ENCODE measurements at places on chromosomes 2 and 18.

- no peak for DNase-seq
These were observed 48.5 kb upstream of the CCDC150 start for GRCh38 chr2:196591004-196591403.

GRCh38 chr2:226798422-226799210 is 1.0 kb downstream of the IRS1 start:
- DNase-seq: peak; percentile 40

DNA sequence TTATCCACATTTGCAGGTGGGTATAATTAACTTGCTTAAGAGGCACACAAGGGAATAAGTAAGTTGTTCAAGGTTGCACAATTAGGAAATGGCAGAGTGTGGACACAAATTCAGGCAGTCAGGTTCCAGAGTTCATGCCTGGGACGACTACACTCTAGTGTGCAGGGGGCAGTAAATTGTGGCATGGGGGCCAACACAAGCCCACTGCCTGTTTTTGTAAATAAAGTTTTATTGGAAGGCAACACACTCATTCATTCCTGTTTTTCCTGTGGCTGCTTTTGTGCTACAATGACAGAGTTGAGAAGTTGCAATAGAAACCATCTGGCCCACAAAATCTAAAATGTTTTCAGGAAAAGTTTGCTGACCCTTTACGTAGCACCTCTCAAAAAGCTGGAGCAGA is 41.4 kb downstream of the XDH start:
- DNase-seq: no peak

- no peak for DNase-seq
These were observed 884.3 kb downstream of the DCC start for GRCh38 chr18:53224128-53224778.

- no peak for DNase-seq
These were observed 674 bp upstream of the SP110 start for GRCh38 chr2:230220347-230220969.

GRCh38 chr2:38294597-38294996 is 82.5 kb downstream of the ATL2 start:
- DNase-seq: no peak

DNA sequence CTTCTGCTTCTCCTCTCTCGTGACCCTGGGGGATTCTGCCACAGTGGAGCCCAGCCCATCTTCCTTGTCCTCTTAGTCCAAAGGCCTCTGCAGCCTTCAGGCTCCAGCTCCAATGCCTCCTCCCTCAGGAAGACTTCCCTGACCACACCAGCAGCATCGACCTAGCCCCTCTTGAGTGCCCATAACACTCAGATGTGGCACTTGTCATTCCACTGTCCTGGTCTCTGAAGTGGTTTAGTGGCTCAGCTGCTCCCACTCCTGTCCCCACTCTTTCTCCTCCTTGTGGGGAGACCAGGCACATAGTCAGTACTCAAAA is 97.5 kb downstream of the STPG4 start:
- DNase-seq: no peak

Data from stimulated activated CD4-positive, alpha-beta T cell treated with anti-CD3 and anti-CD28 coated beads, TNF-alpha, amount 100 ng/mL, for 24 hours (primary cell).